CD4-positive, alpha-beta T cell treated with Interleukin-6 at 100 ng/mL for 8 hours (primary cell): ENCODE measurements at places on chromosomes 4 and X.

GRCh38 chr4:139042981-139043460 is 27.4 kb downstream of the NOCT start:
- DNase-seq: no peak

DNA sequence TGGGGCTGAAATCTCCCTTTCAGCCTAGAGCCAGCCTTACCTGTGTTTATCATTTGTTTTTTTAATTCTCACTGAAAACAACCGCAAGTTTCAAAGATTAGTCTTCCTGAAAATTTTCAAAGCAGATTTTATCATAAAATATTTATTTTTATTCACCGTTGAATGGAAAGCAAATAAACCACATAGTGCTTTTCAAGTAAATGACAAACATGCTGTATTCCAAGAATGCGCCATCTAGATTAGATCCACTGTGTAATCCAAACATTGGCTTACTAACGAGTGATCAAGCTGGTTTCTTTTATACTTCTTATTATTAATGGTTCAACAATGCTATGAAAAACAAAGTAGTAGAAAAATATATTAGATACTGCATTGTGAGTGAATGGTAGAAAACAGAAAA is 1176.2 kb upstream of the IGFBP7 start:
- DNase-seq: no peak

DNA sequence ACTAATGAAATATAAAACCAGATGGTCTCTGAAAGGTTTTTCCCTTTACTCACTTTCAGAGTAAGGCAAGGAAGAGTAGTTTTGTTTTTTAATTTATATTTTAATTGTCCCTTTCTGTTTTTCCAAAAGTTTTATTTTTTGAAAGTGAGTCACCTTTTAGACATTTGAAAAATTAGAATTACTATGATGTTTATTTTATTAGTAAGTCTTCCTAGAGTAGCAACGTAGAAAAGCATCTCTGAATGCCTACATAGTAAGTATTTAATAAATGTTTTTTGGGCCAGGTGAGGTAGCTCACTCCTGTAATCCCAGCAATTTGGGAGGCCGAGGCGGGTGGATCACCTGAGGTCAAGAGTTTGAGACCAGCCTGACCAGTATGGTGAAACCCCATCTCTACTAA is 51.1 kb downstream of the TET2 start:
- DNase-seq: no peak

DNA sequence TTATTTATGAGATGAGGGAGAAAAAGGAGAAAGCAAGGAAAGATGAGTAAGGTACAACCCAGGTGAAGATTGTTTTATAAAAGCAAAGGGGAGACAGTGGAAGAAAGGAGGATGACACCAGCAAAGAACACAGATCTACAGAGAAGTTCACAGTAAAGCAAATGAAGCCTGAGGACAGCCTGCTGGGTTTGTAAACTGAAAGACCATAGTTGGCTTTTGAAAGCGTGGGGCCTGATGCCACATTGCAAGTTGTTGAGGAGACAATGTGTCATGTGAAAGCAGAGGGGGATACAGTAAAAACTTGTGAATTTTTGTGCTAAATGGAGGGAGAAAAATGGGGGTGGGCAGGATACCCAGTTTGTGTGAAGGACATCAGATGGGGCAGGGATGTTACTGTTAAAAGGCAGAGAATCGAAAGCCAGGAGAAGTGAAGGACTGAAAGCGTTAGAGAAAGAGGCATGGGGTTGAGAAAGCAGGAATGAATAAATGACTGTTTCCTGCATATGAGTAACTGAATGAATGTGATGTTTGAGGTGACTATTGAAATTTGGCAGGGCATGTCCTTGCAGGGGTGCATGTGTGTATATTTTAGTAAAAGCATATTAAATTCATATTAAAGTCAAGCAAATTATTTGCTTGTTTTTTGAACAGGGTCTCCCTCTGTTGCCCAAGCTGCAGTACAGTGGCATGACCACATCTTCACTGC is 69.6 kb downstream of the SPRY1 start:
- no peak for DNase-seq

DNA sequence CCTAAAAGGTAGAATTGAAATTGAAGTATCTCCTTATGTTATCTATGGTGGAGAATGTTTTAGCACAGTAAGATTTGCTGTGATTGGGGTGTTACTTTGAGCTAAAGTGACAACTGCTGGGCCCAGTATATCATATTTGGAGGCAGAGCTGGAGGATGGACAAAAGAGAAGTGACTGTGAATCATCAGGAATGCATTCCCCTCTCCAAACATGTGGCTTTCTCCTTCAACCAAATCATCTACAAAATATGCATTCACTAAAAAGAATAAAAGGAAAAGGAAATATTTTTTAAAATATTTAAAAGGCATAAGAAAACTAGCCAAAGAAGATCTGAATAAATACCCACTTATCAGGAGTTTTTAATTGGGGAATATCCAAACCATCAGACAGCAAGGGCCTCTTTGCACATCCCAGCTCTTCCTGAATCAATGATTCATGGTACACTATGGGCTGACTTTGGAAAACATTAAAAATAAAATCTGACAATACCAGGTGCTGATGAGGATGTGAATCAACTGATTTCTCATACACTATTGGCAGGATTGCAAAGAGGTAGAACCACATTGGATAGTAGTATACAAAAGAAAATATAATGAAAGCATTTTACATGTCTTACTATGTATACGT is 671.7 kb upstream of the NR3C2 start:
- no peak for DNase-seq
